BJ (cell line): ENCODE measurements at places on chromosomes 1 and 21.

- no peak for DNase-seq
Observed at GRCh38 chr1:19028110-19028509, 71.6 kb upstream of the IFFO2 start.

GRCh38 chr1:9294910-9295636, 2.4 kb downstream of the SPSB1 start:
- DNase-seq, result no peak

DNA sequence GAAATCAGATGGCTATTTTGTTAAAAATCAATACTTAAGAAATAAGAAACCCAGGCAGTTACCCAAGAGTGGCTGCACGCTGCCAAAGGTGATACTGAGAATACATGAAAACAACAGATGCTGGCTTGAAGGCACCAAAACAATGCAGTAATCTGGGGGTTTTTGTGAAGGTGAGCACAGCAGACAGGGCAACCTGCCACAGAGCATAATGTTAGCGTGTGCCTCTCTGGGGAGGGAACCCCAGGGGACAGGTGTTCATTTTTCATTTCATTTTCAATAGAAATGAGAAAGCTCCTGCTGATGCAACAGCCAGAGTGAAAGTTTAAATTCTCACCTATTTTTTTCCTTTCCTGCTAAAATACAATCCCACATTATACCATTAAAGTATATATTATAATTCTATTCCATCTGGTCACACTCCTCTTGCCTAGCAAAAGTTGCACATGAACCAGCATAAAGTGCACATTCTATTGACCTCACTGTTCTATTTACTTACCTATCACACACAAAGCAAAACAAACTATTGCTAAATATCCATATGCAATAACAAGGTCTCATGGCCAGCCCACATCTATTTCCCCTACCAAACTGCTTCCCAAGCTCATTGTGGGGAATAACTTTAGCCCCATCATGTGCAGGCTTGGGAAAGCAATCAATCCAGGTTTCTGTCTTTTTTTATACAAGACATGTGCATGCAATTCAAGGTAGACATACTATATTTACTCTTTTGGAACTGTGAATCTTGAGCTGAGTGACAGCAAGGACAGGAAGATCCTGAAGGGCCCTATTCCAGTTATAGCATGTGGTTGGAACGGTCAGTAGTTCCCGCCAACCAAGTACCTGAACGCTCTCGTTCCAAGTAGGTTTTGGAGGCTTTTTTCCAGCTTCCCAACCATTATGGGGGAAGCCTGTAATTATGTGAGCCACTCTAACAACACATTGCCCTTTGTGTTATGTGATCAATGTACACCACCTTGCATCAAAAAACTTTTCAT, 173.6 kb downstream of the RERE start:
- DNase-seq, result no peak

- DNase-seq, result no peak
Observed at GRCh38 chr1:210568631-210569030, 239.9 kb downstream of the HHAT start.

- DNase-seq, result no peak
Observed at GRCh38 chr21:30733026-30733425, 14.0 kb downstream of the KRTAP21-2 start.

DNA sequence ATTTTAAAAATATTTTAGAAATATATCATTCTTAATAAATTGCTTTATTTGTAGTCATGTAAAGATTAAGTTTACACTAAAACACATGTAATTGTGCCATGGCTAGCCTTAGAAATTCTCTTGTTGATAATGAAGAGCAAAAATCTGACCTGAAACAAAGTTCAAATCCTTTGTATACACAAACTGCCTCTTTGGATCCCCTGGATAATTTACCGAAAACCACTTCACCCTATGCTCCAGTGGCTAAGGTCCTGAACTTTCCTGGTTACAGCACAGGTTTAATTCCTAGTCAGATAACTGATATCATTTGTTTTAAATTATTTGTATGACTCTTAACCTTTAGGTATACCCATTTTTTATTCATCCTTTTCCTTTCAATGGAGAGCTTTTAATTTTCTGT, 1093.2 kb upstream of the ADGRL4 start:
- no peak for DNase-seq
